ENCODE measurements at places on chromosomes 7 and 10. TPM values are rescaled to one million over a fixed set of nuclear protein-coding genes. Genes with fewer than 3 reads are reported as not detected.

Gene GPR15LG
- total RNA-seq = not detected

Gene CPXM2
- total RNA-seq = 0.65 TPM

Gene CTAGE15
- total RNA-seq = not detected

Gene CYCS
- total RNA-seq = 49.6 TPM

Gene INA
- 0.33 TPM for total RNA-seq

Gene SPACDR
- total RNA-seq = 0.48 TPM

Gene SEMA4G
- total RNA-seq = 1.9 TPM

Gene TMEM178B
- total RNA-seq = not detected

Gene CSTF2T
- total RNA-seq = 20.1 TPM
